ENCODE measurements at places on chromosomes 2 and 18. TPM values are rescaled to one million over a fixed set of nuclear protein-coding genes. Genes with fewer than 3 reads are reported as not detected.

ACTG2 gene
- 2.4 TPM for total RNA-seq

SLC8A1 gene
- total RNA-seq, result 112 TPM

RFTN2 gene
- total RNA-seq, result 16.4 TPM

ABCB11 gene
- total RNA-seq, result not detected

REEP1 gene
- total RNA-seq, result not detected

ANKRD29 gene
- total RNA-seq, result 6.1 TPM

CLEC4F gene
- total RNA-seq, result not detected

SCN7A gene
- under 0.01 TPM for total RNA-seq

GRP gene
- not detected for total RNA-seq

LRATD1 gene
- 0.08 TPM for total RNA-seq

FBLN7 gene
- 3.2 TPM for total RNA-seq
